Activated CD4-positive, alpha-beta T cell treated with anti-CD3 and anti-CD28 coated beads, Interleukin-2, amount 10 ng/mL, durations not matched to agents 24 days and 14 days (primary cell): ENCODE measurements at places on chromosomes 5 and 9. TPM values are rescaled to one million over a fixed set of nuclear protein-coding genes. Genes with fewer than 3 reads are reported as not detected.
A peak's percentile ranks its signal among the peaks of the same experiment; 100 is the strongest.

DNA sequence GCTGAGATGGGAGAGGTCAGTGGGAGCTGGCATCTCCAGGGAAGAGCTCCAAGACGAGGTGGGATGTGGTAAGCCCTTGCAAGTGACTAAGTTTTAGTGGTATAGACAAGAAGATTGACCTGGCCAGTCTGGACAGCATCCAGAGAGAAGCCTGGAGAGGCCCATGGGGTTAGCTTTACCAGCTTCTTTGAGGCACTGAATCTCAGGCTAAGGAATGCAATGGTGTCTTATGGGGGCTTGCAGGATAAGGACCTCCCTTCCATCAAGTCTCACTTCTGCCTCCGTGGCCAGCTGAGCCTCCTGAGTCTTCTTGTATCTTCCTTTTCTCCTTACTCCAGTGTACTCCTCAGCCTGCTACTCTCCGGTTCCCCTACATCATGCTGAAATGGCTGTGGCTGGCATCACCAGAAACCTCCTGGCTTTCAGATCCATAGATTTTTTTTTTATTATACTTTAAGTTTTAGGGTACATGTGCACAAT lies 56.5 kb upstream of the JADE2 start:
- H3K27ac ChIP-seq, result no peak overlapping the region
- H3K4me1 ChIP-seq, result peaks cover 17% of the 10 kb centered on the region
- H3K27me3 ChIP-seq, result peaks cover 5% of the 10 kb centered on the region
- DNase-seq, result no peak

- peaks cover 18% of the 10 kb centered on the region for H3K4me1 ChIP-seq
- no peak overlapping the region for H3K27ac ChIP-seq
- H3K36me3 ChIP-seq, result peaks cover 32% of the 10 kb centered on the region
- DNase-seq, result peak; percentile 80
Measured at GRCh38 chr5:157740229-157740610, 3.3 kb upstream of the LSM11 start.

DNA sequence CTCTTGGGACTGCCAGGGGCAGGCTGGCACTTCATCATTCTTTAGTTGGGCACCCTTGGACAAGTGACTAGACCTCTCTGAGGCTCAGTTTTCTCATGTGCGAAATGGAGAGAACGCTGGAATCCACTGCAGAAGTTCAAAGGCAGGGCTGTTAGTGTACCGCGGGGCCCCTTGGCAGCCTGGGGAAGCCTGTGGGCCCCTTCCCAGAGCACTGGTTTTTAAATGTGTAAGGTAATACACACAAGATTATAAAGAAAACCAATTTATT lies 209.5 kb upstream of the MVB12B start:
- H3K36me3 ChIP-seq, result no peaks in the 10 kb centered on the region
- DNase-seq, result no peak
- H3K27me3 ChIP-seq, result no peaks in the 10 kb centered on the region
- no peak overlapping the region for H3K4me3 ChIP-seq

GRCh38 chr5:53378590-53379247 lies 101.7 kb upstream of the FST start:
- no peak overlapping the region for H3K27ac ChIP-seq
- no peaks in the 10 kb centered on the region for H3K27me3 ChIP-seq
- no peaks in the 10 kb centered on the region for H3K4me1 ChIP-seq
- no peaks in the 10 kb centered on the region for H3K36me3 ChIP-seq
- no peak overlapping the region for H3K4me3 ChIP-seq

NAIP gene
- total RNA-seq, result 6.4 and 7.2 TPM in 2 replicates

- peaks cover 29% of the 10 kb centered on the region for H3K27me3 ChIP-seq
- peaks cover 59% of the 10 kb centered on the region for H3K4me1 ChIP-seq
- H3K36me3 ChIP-seq, result peaks cover 3% of the 10 kb centered on the region
- DNase-seq, result no peak
- H3K4me3 ChIP-seq, result no peak overlapping the region
- no peak overlapping the region for H3K27ac ChIP-seq
Measured at GRCh38 chr5:68431186-68431585, 215.6 kb downstream of the PIK3R1 start.

- H3K27ac ChIP-seq, result no peak overlapping the region
- no peaks in the 10 kb centered on the region for H3K4me1 ChIP-seq
- H3K27me3 ChIP-seq, result no peaks in the 10 kb centered on the region
- H3K36me3 ChIP-seq, result no peaks in the 10 kb centered on the region
- no peak overlapping the region for H3K4me3 ChIP-seq
Measured at GRCh38 chr9:135418161-135418560, 61.4 kb upstream of the PPP1R26 start.

- H3K4me3 ChIP-seq, result no peak overlapping the region
- H3K4me1 ChIP-seq, result no peaks in the 10 kb centered on the region
- no peaks in the 10 kb centered on the region for H3K36me3 ChIP-seq
- H3K27me3 ChIP-seq, result no peaks in the 10 kb centered on the region
- no peak for DNase-seq
Measured at GRCh38 chr9:73689051-73689870, 537.6 kb downstream of the ANXA1 start.

ANGPTL2 gene
- not detected in 2 replicates for total RNA-seq
